ENCODE measurements at places on chromosomes 16 and 17.
A peak's percentile ranks its signal among the peaks of the same experiment; 100 is the strongest.

DNA sequence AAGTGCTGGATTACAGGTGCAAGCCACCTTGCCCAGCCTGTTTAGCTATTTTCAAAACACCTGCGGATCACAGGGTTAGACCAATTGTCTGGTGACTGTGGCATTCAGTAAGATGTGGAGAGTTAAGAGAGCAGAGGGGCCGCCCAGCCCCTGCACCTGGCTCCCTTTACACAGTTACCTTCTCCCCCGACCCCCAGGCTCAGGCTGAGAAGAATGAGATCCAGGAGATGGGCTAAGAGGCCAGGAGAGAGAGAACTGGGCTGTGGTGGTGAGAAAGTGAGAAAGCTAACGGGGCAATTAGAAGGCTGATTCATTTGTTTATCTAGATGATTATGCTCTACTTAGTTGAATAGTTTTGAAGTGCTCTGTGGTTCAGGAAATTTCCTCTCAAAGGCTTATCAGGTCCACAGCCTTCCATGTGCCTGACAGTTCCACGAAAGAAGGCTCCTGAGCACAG lies 67.8 kb upstream of the AXIN2 start:
- no peak for DNase-seq

GRCh38 chr16:76650582-76650981 lies 373.4 kb downstream of the CNTNAP4 start:
- no peak for DNase-seq

DNA sequence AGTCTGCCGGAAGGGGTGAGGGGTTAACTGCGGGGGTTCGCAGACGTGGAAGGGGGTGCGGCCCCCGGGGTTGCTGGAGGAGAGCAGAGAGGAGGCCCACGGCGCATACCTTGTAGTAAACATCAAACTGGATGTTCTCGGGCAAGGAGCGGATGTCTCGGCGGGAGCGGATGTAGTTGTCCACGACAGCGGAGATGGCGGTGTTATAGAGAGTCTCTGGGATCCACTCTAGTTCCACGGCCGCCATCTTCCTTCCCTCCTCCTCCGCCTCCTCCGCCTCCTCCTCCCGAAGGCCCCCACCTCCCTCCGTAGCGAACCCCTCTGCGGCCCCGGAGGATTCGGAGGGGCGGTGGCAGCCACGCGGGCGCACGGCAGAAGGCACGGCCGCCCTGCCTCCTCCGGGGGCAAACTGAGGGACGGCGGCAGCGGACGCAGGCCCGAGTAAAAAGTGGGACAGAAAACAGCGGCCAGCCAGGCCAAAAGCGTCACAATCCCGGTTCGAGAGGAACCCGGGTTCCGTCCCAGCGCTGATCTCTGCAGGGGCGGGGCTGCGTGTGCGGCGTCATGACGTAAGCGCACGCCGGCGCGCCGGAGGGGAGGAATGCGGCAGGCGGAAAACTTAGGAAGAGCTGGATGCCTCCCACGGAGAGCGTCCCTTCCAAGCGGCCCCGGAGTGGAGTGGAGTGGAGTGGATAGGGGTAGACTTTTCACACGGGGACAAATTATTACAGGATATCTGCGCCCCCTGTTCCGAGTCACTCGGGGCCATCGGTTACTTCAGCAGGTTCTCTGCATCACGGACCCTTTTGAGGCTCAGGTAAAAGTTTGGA lies at the start of gene APPBP2:
Gene APPBP2, minus strand, starts transcription at position 558 of the 830 bp plus-strand sequence. Its CDS starts 311 bp downstream, at position 247.
- DNase-seq, result peak; percentile 54

DNA sequence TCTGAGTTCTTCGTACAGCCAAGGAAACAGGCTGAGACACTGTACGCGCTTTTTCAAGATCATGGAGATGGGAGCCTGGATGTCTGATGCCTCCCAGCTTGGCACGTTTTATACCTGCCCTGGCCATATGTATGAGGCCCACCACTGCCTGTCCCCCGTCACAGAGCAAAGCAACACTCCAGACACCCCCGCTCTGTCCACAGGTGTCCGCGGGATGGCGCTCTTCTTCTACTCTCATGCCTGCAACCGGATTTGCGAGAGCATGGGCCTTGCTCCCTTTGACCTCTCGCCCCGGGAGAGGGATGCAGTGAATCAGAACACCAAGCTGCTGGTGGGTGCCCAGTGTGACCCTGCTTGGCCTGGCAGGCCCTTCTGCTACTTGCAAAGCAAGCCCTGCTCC lies 39.8 kb upstream of the POLR3E start:
- DNase-seq, result no peak

DNA sequence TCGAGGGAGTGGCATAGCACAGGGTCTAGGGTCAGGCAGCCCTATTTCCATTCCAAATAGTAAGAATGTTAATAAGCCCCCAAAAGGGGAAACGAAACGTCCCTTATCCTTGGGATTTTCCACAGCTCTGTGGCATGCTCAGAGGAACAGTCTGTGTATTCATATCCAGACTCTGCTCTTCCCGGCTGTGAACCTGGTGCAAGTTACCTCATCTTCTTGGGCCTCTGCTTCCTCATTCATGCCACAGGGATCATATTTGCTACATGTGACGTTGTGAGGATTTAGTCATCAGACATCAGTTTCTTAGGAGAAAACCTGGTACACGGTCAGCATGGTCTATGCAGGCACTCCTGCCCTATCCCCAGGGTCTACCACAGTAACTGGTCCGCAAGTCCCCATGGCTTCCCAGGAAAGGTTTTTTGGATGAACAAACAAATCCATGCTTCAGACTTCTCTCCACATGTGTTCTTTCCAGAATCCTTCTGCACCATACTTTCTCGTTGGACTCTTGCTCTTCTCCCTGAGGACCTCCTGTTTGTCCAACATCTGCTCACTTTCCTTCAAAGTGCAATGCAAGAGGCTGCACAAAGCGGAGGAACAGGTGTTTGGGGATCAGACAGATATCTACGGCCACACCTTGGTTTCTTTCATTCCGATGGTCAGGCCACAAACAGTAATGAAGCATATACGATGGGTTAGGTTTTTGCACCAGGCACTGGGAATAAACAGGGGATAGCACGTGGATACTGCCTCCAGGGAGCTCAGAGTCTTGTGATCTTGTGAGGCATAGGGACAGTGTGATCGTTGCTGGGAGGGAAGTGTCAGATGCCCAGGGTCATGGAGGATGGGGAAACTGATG lies 17.7 kb downstream of the GLP2R start:
- no peak for DNase-seq

DNA sequence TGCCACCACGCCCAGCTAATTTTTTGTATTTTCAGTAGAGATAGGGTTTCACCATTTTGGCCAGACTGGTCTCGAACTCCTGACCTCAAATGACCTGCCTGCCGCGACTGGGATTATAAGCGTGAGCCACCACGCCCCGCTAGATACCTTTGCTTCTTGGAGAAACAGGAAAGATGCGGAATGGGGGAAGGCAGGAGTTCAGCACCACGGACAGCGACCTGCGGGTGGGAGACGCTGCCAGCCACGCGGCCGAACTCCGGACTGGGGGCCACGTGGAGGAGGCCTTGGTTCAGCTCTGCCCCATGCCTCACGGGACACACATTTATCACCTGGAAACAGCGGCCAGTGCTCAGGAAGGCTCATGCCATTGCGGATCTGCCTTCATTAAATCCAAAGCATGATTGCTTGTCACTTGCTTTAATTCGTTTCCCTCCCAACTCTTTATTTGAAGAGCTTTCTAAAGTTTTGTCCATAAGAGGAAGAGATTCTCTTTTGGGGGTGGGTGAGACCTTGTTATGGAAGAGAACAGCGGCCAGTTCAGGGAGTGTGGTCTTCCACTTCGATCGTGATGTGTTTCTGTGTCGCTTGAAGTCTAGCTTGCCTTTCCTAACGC lies 219.9 kb downstream of the ENGASE start:
- peak; percentile 38 for DNase-seq

DNA sequence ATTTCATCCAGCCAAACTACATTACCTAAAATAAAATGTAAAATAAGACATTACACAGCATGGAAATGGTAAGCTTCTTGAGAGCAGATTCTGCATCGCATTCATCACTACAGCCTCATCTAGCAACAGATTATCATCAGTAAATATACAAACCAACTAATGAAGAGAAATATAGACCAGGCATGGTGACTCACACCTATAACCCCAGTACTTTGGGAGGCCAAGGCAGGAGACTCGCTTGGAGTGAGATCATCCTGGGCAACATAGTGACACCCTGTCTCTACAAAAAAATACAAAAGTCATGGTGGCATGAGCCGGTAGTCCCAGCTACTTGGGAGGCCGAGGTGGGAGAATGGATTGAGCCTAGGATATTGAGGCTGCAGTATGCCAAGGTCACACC lies 19.9 kb downstream of the NCBP3 start:
- DNase-seq, result no peak

DNA sequence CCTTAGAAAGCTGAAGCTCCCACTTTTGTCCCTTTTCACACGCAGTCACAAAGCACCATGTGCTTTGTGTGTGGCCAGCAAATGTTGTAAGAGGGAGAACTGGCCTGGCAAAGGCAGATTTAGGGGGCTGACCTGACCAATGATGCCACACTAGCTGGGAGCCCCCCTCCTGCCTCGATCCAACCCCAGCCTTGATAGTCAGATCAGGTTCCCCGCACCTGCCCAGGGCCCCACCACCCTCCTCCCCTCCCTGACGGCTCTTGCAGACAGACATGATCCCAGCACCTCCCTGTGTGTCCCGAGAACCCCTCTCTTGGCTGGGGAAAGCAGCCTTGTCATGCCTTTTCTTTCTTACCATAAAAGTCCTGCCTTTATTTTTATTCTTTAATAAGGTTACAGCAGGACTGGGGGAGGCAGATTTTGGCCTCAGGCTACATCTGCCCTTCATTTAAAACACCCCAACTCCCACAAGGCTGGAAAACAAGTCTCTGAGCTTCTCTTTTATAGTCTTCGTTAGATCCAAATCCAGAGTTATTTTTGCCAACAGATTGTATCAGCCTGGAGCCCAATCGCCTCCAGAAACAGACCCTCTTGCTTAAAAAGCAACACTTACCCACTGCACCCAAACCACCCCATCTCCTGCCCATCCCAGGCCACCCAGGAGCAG lies 201.8 kb upstream of the CDH5 start:
- DNase-seq, result no peak

GRCh38 chr16:66746682-66747081 lies 4.7 kb downstream of the DYNC1LI2 start:
- DNase-seq, result no peak

- DNase-seq, result peak; percentile 30
Observed at GRCh38 chr17:61635913-61636432, 45.0 kb upstream of the NACA2 start.

DNA sequence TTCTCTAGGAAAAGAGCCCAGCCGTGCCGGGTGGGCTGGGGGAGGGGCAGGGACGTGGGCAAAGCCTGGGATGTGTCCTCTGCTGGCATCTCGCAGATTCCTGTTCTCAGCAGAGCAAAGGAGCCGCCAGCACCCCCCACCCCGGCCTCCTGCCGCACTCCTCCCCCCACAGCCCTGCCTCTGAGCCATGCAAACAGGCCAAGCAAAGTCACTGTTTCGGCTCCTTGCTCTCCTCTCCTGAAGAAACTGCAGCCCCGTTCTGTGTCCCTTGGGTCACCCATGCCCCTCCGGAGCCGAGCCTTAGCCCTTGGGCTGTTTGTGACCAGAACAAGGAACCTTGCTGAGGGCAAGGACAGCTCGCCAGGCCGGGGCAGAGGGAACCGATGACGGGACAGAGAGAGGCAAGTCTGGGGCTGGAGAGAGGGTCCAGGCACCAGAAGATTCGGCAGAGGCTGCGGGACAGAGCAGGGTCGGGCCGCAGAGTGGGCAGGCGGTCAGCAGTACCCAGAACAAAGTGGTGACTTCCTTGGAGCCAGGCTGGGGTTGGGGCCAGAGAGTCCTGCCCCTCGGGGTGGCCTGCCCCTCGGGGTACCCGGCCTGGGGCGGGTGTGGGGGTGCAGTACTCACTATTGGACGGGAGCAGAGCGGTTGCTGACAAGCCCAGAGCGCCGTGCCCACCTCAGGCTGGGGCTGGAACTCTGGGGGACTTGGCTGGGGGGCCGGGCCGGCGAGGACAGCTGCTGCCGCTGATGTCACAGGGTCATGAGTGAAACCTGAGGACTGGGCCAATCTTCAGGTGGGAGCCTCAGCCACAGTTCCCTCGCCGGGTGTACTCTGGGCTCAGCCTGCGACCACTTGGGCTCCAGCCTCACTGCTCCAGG lies 9.2 kb upstream of the PRR29 start:
- DNase-seq, result no peak

DNA sequence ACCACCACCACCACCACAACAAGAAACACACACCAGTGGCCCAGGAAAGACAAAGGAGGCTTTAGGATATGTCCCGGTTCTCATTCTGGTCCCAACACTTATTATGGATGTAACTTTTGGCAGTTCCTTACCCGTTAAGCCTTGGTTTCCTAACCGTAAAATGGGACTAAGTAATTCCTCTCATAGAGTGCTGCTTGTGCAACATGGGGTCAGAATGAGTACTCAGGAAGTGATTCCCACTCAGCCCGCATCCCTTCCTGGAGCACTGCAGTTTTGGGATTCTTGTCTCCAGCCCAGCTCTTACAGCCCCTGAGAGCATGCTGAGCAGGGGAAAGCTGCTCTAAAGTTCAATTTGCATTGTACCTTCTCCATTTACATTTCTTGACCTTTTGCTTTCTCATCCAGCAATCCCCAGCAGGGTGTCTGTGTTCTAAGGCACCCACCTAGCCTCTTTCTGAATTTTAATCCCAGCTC lies 262.6 kb downstream of the PRKCA start:
- DNase-seq, result no peak

DNA sequence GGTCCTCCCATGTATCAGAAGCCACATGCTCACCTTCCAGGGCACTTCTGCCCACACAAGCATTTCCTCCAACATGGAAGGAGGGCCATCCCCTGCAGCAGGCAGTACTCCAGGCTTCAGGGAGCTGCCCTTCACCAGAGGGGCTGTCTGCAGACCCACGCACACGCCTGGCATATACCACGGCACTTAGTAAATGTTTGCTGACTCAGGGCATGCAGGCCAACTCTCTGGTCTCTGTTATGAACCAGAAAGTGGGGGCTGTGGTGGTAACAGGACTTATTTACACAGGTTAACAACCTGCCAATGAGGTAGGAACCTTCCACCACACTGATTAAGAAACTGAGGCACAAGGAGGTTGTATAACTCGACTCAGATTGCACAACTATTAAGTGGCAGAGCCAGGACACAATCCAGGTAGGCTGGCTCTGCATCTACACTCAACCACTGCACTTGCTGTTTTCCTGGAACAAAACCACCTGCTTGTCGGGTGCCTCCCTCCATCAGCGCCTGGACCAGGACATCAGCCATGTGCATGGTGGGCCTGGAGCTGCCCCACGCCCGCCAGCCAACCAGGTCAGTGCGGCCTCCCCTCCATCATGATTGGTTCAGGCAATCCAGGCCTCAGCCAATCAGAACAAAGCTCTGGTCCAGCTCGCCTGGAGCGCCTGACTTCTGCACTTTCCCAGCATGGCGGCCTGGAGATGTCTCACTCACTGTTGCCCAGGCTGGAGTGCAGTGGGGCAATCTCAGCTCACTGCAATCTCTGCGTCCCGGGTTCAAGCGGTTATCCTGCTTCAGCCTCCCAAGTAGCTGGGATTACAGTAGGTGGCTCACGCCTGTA lies 19.2 kb downstream of the ACTG1 start:
- no peak for DNase-seq

- no peak for DNase-seq
Observed at GRCh38 chr16:13471036-13471435, 448.9 kb upstream of the ERCC4 start.
